Occipital lobe (tissue), 3 donors: ENCODE measurements at places on chromosomes 1 and 21. TPM values are rescaled to one million over a fixed set of nuclear protein-coding genes. Genes with fewer than 3 reads are reported as not detected.

RGS18 gene
- total RNA-seq = 0.78 TPM

G0S2 gene
- total RNA-seq = 2.3 TPM

NCAM2 gene
- total RNA-seq = 82.8 TPM

MMP23B gene
- total RNA-seq = 0.31 TPM

TMEM53 gene
- 3.7 TPM for total RNA-seq

SPRR2E gene
- total RNA-seq = not detected

FHL3 gene
- 4.1 TPM for total RNA-seq

S100A1 gene
- total RNA-seq = 0.47 TPM

SOX13 gene
- 0.78 TPM for total RNA-seq

RASSF5 gene
- 0.62 TPM for total RNA-seq

- DNase-seq = no peak
Measured at GRCh38 chr1:9848022-9848421, 24.3 kb upstream of the CLSTN1 start.

DNA sequence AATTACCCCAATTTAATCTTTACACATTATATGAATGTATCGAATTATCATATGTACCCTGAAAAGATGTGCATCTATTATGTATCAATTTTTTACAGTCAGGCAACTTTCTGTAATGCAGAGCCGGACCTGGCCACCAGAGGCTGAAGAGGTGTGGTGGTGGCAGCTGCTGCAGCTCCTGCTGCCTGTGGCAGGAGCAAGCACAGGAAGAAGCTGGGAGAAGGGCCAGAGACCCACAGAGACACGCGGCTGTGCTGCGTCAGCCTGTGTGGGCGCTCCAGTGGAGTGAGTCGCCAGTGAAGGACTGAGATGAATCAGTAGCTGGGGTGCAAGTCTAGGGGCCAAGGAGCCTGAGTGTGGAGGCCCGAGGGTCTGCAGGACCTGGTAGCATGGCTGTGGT, 74.3 kb upstream of the COG2 start:
- DNase-seq = peak; percentile 76

DNA sequence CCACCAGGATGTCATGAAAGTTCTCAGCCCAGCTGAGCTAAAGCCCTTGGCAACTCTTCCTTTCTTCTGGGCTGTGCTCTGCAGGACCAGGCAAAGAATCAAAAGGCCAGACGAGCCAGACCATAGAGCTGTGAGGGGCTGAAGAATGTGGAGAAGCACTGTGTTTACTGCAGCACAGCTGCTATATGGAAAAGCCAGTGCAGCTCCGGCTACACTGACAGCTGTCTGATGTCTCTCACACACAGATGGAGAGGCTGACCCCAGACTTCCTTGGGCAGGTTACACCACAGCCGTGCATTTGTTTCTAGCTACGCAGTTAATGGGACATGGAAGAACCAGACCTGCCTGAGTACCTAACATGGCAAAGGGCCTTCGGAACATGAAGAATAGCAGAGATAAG, 40.3 kb downstream of the CD247 start:
- DNase-seq = no peak

GRCh38 chr21:15660423-15660804, 69.4 kb upstream of the USP25 start:
- DNase-seq = no peak

DNA sequence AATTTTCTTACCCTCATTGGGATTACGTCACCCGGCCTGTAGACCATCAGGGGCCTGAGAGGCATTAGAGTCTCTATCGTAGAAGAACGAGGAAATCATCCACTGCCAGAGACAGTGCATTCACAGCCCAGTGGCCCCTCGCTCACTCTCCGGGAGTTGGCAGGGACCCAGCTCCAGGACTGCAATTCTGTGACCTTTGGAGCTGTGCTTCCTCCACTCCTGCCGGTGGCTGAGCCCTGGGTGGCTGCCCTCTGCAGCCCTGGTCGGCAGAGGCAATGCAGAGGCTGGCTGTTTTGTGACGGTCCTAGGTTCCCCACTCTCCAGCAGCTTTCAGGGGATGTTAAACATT, 12.7 kb downstream of the SLC37A1 start:
- no peak for DNase-seq

GRCh38 chr1:63984257-63984929, 210.6 kb downstream of the ROR1 start:
- no peak for DNase-seq

DNA sequence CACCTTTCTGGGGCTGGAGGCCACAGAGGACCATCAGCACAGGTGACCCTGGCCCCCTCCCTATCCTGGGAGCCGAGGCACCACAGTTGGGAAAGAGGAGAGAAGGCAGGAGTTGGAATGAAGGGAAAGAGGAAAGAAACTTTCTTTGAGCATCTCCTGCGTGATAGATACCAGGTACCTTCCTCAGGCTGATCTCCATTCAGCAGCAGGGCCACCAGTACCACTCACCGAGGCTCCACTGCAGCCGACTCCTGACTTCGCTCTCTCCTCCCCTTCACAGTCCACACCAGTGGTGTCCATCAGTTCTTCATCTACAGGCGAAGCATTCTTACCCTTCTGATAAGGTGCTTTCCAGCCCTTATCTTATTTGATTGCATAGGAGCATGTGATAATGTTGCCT, 55.3 kb downstream of the LGR6 start:
- DNase-seq = no peak

DNA sequence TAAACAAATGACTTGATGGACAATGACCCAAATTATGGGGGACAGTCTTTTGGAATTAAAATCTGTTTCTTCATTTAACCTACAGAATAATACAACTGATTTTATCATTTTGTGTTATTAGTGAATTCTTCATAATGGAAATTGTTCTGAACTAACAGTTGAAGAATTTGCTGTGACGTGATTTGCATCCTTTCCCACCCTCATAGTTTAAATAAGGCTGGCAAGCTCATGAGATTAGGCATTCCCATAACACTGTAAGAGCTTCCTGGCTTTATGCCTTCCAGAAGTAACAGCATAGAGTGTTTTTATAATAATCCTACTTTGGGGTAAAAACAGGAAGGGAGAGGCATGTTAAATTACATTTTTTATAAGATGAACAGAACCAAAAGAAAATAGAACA, 95.7 kb downstream of the ATP6V1G3 start:
- DNase-seq = no peak

DNA sequence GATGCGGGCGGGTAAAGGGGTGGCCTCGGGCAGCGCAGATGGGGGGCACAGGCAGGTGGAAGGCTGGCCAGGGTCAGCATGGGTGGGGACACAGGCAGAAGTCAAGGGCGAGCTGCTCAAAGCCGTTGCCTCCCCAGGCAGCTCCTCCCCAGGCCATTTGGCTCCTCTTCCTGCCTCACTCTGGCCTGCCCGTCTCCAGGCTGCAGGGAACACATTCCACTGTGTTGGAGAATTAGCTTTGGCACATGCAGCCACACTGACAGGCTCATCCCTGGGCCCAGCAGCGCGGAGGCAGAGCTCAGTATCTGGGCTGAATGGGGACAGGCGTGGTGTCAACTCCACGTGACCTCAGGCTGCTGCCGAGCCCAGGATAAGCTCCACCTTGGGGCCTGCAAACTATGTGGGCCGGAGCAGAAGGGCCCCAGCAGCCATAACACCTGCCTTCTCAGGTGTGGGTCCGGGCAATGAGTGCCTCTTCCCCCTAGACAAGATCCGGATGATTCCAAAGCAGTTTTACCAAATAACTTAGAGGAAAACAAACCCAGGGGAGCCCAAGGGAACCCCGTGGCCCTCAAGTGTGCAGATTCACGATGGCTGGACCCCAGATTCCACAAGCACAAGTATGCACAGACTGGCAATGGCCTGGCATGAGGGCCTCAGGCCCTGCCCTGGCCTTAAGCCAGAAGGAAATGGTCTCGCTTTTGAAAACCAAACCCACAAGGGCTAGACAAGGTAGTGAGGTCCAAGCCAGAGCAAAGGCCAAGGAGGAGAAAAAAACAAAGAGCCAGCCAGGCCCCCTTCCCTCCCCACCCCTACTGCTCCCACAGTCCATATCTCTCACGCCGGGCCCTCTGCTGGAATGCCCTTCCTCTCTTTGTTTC, 40.2 kb downstream of the HSPG2 start:
- no peak for DNase-seq

DNA sequence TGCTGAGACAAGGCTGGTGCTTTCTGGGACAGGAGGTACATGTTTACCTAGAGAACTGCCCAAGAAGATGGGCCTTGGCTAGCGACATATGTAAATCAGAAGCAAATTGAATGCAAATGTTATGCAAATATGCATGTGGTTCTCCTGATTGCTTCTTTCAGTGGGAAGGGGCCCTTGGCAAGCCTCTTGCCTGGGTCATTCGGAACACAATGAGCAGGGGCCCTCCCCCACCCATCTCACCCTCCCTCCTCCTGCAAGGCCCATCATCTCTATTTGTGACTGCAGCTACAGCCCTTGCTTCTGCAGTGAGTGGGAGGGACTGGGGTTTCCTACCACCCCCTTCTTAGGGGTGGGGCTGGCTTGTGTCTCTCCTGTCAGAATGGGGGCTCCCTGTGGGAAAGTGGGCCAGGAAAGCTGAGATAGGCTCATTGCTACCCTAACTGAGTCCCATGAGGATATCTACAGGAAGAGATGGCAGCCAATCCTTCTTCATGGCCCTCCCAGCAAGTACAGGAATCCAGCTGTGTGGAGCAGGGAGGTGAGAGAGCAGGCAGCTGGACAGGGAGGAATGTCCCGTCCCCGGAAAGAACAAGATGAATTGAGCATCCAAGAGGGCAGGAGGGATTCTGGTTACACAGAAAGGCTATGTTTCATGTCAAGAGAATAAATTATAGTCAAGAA, 31.0 kb downstream of the FOXD2 start:
- DNase-seq = no peak

DNA sequence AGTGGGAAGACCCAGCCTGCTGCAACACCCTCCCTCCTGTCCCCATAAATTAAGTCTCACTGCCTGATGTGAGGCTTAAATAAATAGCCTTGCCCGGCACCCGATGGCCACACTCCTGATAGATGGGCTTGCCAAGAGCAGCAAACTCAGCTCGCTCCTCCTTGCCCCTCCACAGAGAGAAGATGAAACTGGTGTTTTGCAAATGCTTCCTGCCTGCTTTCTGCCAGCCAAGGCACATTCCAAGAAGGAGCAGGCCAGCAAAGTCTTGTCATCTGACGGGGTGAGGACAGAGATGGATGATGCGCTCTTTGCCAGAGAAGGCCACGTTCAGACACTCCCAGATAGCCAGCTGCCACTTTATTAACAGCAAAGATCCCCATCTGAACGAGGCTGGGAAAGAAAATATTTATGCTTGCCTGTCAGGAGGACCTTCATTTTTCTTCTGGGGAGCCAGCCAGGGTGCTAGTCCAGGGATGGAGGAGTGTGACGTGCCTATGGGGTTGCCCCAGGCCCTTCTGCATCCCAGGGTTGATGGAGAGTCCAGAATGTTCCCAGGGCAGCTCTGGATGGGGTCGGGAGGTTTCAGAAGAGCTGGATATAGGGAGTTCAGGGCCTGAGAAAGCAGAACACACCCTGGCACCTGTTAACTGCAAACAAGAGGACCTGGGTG, 265.4 kb downstream of the FOXD2 start:
- no peak for DNase-seq

DNA sequence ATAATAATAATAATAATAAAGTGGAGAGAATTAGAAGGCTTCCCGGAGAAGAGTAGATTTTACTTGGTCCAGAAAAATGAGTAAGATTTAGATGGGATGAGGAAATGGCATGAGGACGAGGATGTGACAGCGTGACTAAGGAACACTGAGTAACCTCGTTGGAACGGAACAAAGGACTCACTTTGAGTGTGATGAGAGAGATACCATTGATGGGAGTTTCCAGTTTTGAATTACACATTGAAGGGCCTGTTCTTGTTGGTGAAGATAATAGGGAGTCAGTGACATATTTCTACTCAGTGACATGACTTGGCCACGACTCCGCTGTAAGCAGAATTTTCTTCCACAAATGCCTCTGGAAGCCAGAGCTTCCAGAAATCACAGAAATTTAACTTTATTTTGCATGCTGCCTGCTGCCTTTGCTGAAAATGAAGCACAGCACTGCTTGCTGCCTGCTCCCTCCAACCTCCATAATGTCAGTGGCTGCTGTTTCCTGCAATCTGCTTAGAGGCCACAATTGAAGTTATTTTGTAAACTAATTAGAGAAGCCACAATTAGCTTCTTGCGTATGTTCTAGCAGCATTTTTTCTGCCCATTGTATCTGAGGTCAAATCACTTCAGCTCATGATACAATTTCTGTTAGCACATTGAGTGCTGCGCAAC, 33.7 kb upstream of the FBXO28 start:
- no peak for DNase-seq

GRCh38 chr1:234307726-234308125, 65.5 kb upstream of the COA6 start:
- DNase-seq = no peak

DNA sequence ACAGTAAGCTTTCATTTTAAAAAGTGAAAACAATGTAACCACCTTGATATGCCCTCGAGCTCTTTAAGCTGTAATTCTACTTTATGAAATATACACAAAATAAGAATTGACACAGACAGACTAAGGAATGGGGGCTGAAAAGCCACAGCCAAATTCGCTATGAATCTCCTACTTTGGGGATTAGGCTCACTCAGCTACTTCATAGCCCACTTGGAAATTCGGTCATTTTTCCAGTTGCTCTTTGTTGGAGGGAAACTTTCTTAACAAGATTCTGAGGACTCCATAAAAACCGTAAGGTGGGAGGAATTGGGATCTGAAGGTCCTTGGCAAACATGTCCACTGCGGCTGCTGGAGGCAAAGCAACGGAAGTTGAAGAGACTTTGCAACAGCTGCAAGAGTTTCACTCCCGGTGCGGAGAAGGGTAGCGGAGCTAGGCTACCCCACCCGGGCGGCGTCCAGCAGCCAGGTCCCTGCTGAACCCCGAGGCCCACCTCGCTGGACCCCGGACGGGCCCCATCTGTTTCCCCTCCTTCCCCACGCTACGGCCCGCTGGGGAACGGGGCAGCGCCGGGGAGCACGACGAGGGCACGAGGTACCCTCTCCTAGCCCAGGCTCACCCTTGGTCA, 634 bp downstream of the MYCBP start:
- no peak for DNase-seq
